ENCODE measurements at places on chromosomes 16 and 17.

DNA sequence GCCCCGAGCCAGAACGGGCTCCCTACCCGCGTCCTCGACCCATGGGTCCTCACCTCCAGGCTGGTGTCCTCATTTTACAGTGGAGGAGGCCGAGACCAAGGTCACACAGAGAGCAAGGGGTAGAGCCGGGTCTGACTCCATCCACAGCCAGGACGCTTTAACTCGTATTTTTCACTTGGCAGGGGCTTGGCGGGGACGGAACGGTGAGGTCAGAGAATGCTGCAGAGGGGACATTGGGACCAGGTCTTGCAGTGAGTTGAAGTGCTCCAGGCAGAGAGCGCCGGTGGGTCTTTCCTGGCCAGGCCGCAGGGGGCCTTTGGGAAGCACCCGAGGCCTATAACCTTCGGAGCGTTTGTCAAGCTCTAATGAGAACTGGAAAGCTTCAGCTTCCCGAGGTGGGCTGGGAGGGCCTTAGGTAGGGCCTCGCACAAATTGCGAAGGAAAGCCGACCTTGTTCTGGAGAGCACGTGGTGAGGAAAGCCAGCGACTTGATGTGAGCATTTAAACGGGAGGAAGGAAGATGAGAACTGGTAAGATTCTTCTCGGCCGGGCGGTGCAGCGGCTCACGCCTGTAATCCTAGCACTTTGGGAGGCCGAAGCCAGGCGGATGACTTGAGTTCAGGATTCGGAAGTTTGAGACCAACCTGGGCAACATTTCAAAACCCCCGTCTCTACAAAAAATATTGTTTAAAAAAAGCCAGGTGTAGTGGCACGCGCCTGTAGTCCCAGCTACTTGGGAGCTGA is 908 bp upstream of the CLUH start:
- DNase-seq, result peak; percentile 40

DNA sequence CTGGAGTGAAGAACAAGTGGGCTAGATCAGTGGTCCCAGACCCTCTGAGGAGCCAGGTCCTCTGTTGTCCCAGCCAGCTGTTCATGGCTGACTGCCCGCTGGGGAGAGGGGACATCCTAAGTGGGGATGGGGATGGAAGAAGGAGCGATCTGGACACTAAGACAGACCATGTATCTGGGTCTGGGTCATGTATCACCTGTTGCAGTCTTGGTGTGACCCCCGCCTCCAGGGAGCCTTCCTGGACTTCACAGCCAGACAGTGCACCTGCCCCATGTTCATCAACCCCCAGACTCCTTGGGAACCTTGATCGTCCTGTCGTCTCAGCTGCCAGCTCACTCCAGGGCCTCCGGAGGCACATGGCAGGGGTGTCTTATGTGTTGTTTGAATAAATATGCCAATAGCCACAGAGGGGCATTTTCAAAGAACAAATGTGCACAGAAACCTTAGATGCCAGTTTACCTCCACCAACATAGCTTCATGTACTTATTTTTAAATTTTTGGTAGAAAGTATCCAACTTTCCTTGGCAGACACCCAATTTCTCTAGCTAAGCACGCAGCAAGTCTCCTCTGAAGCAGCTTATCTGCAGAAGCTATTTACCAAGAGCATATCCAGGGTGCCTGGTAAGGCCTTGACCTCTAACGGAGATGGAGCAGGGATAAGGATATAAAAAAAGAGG is 43.2 kb downstream of the CRISPLD2 start:
- DNase-seq, result no peak

DNA sequence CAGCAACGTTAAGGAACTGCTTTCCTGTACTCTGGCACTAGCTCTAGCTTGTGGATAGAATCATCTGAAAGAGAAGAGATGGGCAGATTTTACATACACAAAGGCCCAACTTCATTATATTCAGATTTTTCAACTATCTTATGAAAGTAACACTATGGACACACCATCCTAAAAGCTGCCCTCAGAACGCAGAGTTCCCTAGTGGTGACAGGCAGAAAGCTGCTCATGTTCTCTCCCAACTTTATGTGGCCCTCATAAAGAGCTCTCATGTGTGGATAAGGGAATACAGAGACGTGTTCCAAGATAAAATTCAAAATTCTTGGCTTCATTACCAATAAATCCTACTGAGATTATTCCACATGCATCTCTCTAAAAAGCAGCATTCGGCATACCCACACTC is 1.5 kb downstream of the CFAP20 start:
- DNase-seq, result peak; percentile 14

GRCh38 chr17:74192950-74193781 is 10.3 kb upstream of the RPL38 start:
- no peak for DNase-seq

DNA sequence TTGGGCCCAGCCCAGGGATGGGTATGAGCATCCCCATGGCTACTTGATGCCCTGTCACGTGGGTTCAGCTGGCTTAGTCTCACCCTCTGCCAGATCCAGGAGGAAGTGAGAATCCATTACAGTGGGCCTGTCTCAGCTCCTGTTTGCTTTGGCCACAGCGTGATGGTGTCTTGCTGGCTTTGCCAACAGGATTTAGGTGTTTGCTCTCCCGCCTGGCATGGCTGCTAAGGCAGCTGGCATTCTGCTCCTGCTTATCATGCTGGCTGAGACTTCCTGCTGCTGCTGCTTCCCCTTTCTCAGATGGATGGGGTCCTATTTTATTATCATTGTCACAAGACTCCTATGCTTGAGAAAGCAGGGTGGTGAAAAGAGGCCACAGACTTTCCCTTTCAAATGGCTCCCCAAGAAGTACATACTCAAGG is 28.3 kb upstream of the HOXB13 start:
- no peak for DNase-seq

DNA sequence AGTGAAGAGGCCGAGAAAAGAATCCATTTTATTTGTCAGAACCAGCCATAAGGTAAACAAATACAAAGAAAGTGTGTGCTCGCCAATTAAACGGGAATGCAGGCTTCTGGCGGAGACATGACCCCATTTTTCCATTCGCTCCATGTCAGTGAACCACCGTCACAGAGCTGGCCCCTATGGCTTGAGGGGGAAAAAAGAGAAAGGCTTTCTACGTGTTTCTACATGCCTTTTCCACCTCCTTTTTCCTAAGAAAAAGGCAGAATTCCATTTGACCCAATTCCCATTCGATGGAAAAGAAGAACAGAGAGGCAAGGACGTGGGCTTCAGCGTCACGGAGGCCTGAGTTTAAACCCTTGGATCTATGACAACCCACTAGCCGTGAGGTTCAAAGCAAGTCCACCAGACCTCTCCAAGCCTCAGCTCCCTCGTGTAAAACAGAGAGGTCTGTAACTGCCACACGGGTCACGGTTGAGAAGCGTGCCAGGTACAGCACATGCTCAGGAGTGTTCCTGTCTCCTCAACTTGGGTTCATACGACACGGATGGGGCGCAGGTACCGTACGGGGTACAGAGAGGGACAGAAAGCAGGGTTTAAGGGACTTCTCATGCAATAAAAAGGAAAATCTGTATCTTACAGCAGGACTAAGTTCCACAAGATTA is 91.9 kb downstream of the NXN start:
- DNase-seq, result no peak

DNA sequence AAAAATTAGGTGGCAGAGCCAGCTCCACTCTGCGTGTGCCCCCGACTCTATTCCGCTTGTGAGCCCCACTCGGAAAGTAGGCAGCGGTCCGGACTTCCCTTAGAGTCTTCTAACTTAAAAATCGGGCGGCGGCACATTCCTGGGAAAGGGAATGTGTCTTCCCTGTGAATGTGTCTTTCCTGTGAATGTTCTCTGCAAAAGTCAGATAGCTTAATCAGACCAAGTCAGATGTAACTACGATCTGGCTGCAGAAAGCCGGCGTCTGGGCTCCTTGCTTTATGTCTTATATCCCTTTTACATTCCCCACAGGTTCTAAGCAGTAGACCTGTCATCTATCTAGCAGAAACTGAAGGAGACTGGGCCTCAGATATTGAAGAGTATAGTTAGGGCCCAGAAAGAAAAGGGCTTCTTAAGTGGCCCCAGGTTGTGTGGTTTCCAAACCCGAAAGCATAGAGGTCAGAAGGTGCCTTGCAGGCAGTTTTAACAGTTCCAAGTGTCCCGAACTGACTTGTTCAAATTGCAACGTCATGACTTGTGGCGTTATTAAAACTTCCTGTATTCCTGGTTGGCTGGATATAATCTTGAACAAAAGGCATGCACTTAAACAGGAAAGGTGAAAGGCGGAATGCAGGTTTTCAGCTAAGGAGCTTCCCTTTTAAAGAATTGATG is 601 bp downstream of the PHKB start:
- DNase-seq, result peak; percentile 54

GRCh38 chr17:18191967-18192366 is 8.3 kb downstream of the ALKBH5 start:
- no peak for DNase-seq

DNA sequence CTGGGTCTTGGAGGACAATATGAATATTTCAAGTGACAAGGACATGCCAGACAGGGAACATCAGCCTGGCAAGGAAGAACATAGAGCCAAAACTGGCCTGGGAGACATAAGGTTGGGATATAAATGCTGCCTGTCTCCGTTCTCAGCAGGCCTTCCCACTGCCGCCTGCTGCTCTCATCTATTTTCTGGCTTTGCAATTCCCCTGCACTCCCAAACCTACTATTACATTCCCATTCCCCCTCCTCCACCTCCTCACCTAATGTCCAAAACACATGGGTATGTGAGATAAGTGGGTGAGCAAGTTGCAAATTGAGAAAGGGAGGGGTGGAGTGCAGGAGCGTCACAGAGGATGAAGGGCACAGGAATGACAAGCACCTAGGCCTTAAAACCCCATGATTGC is 244.3 kb upstream of the CDH8 start:
- no peak for DNase-seq

GRCh38 chr16:11225677-11226549 is 30.1 kb downstream of the SOCS1 start:
- DNase-seq, result no peak

DNA sequence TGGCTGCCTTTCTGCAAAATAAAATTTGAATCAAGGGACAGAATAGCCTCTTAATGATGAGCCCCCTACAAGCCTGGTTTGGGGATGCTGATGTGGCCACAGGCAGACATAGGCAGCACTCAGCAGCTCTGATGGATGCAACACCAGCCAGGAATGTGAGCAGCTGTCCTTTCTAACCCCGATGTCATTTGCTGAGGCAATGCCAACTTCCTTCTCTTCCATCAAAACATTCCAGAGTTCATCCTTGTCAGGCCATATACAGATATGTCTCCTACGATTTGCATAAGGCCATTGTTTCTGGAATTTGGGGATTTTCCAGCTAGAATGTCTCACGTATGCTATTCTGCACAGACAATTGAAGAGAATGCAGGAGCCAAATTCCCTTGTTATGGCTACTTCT is 52.1 kb upstream of the MYOCD start:
- DNase-seq, result no peak

DNA sequence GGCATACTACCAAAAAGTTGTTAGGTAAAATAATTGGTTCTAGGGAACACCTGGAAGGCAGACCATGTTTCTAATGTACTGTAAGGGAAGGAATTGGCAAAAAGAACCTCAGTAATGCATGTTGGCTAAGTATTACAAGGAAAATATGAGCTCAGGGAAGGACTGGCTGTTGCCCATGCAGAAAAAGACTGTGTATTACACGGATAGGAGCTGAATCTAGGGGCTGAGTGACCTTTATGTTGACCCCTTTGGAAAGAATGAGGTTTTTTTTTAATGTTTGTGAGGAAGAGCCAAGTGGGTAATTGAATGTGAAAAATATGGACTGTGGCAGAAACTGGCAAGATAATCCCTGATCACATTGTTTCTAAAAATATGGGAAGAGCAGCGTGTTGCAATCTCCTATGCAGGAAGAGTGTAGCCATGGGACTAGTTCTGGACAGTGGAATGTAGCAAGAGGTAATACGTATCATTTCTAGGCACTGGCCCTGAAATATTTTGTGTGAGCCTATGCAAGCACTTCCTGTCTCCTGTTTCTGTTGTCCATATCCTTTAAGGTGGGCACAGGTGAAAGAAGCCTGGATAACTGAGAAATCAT is 95.1 kb upstream of the CNTNAP4 start:
- DNase-seq, result peak; percentile 77

- peak; percentile 25 for DNase-seq
Observed at GRCh38 chr16:24731722-24732419, 2.4 kb downstream of the TNRC6A start.

- DNase-seq, result no peak
Observed at GRCh38 chr16:71885261-71885650, 1.3 kb upstream of the ZNF821 start.
